ENCODE measurements at places on chromosomes 13 and 19.
A peak's percentile ranks its signal among the peaks of the same experiment; 100 is the strongest.

DNA sequence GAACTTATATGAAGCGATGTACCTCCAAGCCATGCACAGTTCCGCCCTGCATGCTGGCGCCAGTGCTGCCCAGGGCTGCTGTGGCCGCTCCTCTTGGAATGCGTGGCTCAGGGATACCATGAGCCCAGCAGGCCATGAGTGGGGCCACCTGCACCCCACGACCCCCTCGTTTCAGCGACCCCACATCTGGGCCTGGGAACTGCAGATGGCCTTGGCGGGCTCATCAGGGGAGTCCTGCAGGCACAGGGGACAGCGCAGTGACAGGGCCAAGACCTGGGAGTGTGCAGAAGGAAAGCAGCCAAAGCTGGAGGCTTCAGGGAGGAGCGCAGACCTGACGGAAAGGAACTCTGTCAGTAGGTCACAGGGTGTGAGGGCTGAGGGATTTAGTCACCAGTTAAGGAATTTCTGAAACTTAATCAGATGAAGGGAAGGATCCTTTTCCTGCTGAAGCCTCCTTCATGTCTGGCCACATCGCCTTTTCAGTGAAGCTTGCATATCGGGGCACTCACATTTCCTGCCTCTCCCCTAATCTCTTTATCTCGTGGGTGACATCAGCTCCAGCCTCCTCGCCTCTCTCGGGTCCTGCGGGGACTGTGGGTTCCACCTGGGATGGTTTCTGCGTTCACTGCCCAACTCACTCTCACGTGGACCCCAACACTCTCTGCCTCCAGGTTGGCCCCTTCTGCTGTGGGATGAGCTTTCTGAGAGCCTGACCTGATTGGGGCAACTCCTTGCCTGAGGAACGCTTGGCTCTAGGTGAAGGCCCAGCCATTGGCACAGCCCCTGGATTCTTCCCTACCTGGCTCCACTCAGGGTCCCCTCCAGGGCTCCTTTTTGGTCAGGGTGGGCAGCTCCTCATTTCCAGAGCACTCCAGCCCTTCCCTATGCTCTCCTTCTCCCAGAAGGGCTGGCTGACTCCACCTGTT is 123.5 kb downstream of the CRYL1 start:
- no peak for DNase-seq

DNA sequence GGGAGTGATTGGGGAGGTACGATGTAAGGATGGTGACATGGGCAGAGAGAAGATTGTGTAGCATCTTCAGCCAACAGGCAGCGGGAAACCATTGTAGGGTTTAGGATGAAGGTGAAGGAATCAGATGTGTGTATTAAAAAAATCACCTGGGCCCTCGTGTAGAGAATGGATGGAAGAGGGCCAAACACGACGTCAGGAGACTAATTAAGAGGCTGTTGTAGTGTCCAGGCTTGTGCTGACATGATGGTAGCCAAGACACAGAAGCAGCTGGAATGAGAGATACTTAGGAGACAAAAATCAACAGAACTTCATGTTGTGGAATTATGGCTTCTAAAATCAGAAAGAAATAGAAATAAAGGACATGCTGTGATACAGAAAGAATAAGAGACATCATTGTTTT is 41.2 kb upstream of the ARGLU1 start:
- DNase-seq, result no peak

- no peak for DNase-seq
Measured at GRCh38 chr13:19266979-19267378, 85.4 kb upstream of the TUBA3C start.

DNA sequence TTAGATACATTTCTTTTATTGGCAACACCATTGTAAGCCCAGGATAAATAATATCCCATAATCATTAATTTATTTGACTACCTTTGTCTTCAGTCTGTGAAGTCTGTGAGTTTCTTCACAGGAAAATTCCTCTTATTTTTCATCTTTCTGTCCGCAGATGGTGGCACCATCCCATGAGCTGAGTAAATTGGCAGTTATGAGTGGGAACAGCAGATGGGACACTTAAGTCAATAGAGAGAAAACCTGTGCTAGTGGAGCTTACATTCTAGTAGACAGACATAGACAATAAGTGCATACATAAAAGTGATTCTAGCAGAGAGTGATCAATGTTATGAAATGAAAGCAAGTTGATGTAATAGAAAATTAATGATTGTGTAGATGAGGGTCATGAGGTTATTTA is 638.2 kb upstream of the MIR17HG start:
- no peak for DNase-seq

DNA sequence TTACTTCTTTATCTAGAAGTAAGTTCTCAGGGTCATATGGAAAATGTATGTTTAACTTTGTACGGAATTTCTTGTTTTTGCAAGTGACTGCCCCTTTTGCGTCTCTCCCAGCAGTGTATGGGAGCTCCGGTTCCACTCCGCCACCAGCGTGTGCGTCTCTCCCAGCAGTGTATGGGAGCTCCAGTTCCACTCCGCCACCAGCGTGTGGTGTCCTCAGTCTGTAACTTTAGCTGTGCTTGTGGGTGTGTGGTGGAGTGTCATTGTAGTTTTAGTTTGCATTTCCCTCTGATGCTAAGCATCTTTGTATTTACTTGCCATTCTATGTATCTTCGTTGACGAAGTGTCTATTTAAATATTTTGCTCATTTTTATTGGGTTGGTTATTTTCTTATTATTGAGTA is 2.4 kb downstream of the CUL4A start:
- no peak for DNase-seq

DNA sequence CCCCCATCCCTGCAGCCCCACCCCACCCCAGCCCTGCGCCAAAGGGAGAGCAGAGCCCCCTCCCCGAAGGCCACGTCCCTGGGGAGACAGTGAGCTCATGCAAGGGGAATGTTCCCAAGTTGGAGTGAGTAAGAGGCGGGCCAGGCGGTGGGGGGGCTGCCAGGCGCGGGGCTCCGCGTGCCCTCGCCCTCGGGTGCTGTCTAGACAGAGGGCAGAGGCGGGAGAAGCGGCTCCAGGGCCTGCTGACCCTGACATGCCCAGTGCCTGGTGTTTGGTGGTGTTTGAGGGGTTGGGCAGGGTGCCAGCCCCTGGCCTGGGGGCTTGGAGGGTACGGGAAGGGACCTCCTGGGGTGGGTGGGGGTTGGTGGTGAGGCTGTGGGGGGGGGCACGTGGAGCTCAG is 1.0 kb downstream of the FSTL3 start:
- no peak for DNase-seq

- no peak for DNase-seq
Measured at GRCh38 chr13:30394751-30395191, 27.5 kb upstream of the UBE2L5 start.

- no peak for DNase-seq
Measured at GRCh38 chr13:93201992-93202558, 24.5 kb upstream of the GPC6 start.

GRCh38 chr19:13764101-13764807 is at the start of gene MRI1:
Gene MRI1, plus strand, starts transcription at chr19:13764522. Its CDS starts 67 bp downstream, at chr19:13764589.
- peak; percentile 62 for DNase-seq

DNA sequence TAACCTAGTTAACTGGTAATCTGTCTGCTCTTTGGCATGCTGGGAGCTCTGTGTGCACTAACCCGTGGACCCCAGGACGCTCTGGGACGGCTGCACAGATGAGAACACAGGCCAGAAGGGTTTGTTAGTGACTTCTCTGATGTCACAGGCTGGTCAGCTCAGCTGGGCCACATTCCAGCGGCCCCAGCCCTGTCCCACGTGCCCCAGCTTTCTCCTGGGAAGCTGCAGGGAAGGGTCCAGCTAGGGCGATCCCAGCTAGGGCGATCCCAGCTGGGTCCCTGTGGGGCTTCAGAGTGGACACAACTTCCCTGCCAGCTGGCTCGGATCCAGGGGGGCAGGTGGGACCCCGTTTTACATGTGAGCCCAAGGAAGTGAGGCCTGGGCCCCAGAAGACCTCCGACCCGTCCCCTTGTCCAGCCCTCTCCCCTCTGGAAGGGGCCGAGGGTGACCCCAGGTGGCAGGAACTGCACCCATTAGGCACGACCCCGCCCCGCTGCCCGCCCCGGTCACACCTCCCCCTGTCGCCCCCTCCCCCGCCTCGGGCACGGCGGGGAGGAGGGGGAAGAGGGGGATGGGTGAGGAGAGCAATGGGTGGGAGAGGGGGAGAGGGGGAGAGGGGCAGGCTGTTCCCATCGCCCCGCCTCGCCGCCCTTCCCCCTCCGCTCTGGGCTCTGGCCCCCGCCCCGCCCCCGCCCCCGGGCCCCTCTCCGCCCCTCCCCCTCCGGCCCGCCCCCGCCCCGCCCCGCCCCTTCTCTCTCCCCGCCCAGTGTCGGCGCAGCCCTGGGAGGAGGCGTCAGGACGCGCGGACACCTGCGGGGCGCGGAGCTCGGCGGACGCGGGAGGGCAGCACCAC is 75.2 kb upstream of the MCF2L start:
- DNase-seq, result no peak

DNA sequence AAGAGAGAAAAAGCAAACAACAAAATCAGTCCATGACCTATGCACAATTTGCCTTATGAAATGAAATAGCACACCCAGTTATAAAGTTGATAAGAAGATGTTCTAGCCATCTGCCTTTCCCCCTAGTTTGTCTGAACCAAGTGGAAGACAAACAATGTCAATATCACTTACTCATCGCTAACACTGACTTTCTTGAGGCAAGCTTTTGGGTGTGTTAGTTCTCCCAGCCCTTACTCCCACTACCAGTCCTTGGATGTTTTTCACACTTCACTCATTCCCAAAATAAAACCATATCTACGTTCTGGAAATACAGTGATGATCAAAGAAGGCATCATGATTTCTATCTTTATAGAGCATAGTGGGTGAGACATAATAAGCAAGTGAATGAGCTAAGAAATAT is 393.8 kb downstream of the PCDH20 start:
- no peak for DNase-seq
